ENCODE measurements at places on chromosomes 1 and 21. TPM values are rescaled to one million over a fixed set of nuclear protein-coding genes. Genes with fewer than 3 reads are reported as not detected.

Gene LHX8
- total RNA-seq: not detected

Gene MYOC
- total RNA-seq: not detected

Gene LCE1E
- not detected for total RNA-seq

Gene GJA4
- not detected for total RNA-seq

Gene GJA5
- not detected for total RNA-seq

Gene TNFRSF14
- total RNA-seq: 1.3 TPM

Measured in IMR-90 (cell line).